ENCODE measurements at places on chromosomes 13 and 19.

DNA sequence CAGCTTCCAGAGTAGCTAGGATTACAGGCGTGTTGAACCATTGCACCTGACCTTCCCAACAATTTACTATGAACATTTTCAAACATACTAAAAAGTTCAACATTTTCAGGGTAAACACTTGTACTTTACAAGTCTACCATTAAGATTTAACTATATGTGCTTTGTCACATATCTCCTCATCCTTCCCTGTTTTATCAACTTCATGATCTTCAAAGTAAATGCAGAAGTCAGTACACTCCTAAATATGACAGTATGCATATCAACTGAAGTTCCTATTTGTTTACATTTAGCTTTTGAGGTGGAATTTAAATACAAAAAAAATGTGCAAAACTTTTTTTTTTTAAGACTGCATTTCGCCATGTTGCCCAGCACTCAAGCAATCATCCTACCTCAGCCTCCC is 18.5 kb downstream of the LNX2 start:
- DNase-seq: no peak

DNA sequence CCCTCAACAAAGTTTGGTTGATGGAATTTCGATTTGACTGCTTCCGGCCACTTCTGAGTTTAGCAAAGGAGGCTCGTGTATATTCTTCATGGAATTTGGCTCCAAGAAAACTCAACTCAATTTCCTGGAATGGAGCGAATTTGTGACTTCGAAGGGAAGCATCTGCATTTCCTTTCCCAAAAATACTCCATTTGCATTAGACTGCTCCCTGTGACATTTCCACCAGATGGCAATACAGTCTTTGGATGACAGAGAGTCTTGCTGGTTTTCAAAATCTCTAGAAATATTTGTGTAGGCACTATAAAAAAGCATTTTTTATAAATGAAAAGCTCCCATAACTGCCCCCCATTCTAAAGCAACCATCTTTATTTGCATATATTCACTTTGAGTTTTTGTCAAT is 4.1 kb downstream of the C1QTNF9 start:
- DNase-seq: no peak

GRCh38 chr19:6458695-6459261 is 814 bp downstream of the SLC25A23 start:
- DNase-seq: no peak

DNA sequence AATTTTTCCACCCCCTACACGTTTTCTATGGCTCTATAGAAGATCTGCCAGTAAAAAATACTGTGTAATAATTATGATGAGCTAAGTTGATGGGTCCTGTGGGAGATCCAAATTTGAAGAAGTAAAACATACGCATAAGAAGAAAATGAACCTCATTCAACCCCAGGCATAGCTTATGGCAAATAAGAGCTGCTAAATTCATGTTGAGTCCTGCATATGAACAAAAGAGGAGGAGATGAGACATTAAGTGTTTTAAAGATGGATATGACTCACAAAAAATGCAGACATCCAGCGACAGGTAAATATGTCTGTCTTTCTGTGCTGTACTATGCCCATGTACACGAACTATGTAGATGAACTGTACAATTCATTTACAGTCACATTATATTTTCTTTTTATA is 101.9 kb downstream of the LIG4 start:
- DNase-seq: no peak

GRCh38 chr13:97113231-97114001 is 108.7 kb upstream of the MBNL2 start:
- no peak for DNase-seq

GRCh38 chr13:53683608-53684007 is 655.0 kb downstream of the OLFM4 start:
- DNase-seq: no peak

DNA sequence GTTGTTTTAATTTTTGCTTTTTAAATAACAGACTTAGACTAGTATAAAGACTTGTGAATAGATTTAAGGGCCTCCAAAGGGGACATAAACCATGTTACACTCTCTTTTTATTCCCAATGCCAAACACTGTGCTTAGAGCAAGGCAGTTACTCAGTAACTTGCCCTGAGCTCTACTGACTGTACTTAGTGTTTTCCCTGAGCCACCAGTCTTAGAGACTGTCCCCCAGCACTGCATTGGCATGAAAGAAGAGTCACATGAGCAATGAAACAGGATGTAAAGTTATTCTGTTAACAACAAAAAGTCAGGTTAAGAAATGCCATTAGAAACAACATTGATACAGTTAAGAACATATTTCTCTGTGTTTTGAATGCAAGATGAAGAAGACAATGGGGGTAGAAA is 187.9 kb downstream of the TBC1D4 start:
- DNase-seq: no peak

GRCh38 chr13:50140153-50140552 is 124.9 kb downstream of the KCNRG start:
- DNase-seq: no peak

DNA sequence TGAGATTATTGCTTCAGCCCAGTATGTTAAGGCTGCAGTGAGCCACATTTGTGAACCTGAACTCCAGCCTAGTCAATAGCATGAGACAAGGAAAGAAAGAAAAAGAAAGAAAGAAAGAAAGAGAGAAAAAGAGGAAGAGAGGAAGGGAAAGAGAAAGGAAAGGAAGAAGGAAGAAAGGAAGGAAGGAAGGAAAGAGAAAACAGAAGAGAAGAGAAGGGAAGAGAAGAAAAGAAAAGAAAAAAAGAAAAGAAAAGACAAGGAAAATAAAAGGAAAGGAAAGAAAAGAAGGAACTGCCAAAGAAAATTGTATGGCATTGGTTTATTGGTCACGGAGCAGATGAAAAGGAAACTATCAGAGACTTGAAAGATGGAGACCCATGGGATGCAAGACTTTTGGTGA is 1158.8 kb downstream of the OLFM4 start:
- no peak for DNase-seq

DNA sequence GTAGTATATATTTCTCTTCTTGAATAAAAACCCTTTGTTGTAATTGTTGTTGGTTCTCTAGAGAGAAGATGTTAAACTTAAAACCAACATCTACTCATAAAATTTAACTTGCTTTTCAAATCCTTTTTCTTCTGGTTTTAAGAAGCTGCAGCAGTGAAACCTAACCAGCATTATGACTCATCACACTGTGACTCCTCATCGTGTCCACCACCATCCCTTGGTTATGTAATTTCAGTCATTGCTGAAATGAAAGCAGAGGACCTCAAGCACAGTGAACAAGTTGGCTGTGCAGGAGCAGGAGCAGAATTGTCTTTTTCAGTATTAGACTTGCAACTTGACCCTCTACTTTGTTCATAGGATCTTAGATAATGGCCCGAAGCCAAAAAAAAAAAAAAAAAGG is 64.9 kb upstream of the HTR2A start:
- DNase-seq: peak; percentile 15

- peak; percentile 64 for DNase-seq
Measured at GRCh38 chr13:73189362-73189761, 130.6 kb downstream of the KLF5 start.

DNA sequence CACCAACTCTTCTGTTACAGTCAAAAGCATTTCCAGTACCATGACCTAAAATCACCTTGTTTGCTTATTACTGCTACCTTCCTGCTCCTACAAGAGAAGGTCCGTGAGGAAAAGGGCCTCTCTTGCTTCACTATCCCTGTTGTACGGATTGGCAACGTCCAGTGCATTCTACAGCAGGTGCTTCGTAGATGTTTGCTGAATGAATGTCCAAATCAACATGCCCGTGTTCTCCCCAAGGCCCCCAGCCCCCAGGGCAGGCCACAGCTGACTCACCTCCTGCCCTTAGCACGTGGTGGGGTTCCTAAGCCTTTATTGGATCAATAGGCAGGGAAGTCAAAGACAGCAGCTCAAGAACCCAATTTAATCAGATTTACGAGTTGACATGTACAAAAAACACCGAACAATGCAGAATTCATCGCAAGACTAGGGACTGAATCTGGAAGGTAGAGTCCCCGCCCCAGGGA is 5.5 kb upstream of the NAPA start:
- DNase-seq: no peak

GRCh38 chr19:28367146-28367545 is 845.8 kb downstream of the UQCRFS1 start:
- DNase-seq: no peak

DNA sequence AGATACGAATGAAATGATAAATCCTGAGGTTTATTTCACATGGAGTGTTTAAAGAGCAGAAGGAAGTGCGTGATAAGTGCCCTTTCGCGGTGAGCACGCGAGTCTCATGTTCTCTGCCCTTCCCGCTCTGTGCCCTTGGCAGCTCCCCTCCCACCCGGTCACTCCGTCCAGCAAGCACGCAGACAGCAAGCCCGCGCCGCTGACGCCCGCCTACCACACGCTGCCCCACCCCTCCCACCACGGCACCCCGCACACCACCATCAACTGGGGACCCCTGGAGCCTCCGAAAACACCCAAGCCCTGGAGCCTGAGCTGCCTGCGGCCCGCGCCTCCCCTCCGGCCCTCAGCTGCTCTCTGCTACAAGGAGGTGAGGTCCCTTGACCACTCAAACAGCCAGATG is 37.4 kb upstream of the TEX29 start:
- no peak for DNase-seq

- DNase-seq: peak; percentile 86
Measured at GRCh38 chr19:6530386-6531162, at the start of gene TNFSF9. Gene TNFSF9, plus strand, starts transcription at chr19:6531026. Its CDS starts 11 bp downstream, at chr19:6531037.

GRCh38 chr13:105598529-105598928 is 936.9 kb downstream of the EFNB2 start:
- no peak for DNase-seq

DNA sequence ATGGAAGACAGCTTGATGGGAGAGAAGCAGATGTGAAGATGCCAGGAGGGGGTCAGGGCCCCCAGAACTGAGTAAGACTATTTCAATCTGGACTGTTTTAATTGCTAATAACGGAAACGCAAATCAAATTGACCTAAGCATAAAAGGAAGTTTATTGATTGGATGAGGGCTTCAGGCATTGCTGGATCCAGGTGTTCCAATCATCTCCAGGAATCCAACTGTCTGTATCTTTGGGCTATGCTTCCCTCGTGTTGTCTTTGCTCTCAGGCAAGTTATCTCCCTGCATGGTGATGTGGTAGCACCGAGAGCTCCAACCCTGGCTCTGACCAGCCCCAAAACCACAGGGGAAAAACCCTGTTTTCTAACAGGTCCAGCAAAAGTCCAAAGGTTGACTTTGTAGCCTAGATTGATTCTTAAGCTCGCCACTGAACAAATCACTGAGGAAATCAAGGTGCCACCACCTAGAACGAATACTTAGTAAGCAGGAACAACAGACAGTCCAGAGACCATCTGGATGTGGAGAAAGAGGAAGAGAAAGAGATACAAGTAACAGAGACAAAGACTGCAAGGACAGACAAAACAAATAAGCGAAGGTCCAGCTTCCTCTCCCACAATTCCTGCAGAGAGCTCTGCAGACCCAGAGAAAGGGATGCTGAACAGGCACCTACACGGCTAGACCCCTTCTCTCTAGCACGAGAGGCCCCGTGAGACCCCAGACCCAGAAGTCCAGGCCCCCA is 1.2 kb upstream of the C19orf81 start:
- DNase-seq: no peak

DNA sequence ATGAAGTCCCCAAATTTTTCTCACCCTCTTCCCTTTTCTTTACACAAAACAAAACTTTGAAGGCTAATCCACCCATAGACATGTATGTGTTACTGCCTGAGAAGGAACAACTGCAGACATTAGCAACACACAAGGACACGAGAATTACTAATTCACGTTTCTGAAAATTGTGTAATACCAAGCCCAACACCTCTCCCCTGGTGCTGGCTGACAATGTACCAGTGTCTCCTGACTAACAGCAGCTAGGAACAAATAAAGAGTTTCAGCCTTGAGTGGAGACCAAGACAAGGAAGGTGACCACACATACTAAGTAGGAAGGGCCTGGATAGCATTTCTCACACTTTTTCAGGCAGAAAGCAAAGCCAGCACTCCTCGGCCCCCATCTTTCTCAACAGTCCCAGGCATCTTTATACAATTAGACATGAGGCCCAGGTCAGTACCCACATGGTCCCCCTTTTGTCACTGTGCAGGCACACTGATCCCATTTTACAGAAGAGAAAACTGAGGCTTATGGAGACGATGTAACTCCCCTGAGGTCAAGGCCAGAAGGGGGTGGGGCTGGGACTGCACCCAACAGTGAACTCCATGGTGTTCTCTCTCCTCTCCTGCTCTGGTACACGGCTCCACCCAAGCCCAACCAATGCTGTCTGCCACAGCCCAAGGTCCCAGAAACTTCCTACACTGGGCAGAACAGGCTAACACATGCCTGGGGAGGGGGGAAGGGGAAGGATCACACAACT is 8.7 kb downstream of the BRD4 start:
- DNase-seq: peak; percentile 44

GRCh38 chr19:17240826-17241399 is 4.8 kb downstream of the NR2F6 start:
- no peak for DNase-seq

GRCh38 chr13:33682020-33682564 is 135.9 kb upstream of the RFC3 start:
- DNase-seq: no peak

DNA sequence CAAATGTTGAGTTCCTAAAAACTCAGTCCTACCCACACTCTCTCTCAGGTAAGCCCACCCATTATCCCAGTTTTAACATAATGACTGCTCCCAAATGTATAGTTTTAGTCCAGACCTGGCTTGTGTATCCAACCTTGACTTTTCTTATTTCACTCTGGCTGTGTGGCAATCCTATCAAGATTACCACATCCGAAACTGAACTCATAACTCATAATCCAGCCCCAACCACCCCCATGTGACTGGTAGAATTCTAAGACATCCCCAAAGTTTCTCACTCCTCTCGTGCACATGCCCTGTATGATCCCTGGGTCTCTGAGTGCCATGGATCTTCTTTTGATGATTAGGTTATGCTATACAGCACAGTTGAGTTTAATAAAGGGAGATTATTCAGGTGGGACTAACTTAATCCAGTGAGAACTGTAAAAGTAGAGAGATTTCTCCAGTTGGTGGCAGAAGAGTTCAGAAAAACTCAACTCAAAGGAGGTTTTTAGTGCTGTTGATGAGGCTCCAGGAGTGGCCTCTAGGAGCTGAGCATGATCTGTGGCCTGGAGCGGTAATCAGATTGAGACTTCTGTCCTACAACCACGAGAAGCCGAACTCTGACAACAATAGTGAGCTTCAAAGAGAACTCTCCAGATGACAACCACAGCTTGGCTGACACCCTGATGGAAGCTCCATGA is 413.4 kb downstream of the ZNF536 start:
- peak; percentile 56 for DNase-seq

- no peak for DNase-seq
Measured at GRCh38 chr13:33547035-33547434, 261.5 kb upstream of the STARD13 start.

DNA sequence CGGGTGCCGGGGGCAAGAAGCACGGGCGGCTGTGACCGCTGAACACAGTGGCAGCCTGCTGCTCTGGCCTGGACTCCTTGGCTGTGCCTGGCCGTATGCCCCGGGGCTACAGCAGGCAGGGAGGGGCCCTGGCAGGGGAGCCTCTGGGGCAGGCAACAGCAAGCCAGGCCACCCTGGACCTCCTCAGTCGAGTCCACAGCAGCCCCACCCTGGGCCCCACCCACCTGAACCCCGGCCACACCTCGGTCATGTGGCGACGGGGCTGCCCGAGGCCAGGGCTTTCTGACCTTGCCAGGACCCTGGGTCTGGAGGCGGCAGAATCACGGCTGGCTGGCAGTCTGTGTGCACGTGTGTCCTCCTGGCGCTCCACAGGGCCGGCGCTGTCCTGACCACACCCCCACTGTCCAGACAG is 8.7 kb downstream of the CILP2 start:
- no peak for DNase-seq

GRCh38 chr19:9061879-9062278 is 25.0 kb upstream of the OR1M1 start:
- DNase-seq: no peak

- DNase-seq: no peak
Measured at GRCh38 chr13:101915755-101916107, 463.3 kb downstream of the ITGBL1 start.

- DNase-seq: peak; percentile 39
Measured at GRCh38 chr13:39461685-39462266, 141.2 kb downstream of the LHFPL6 start.

Measured in mesendoderm (in vitro differentiated cells).